ENCODE measurements at places on chromosomes 2 and 18. TPM values are rescaled to one million over a fixed set of nuclear protein-coding genes. Genes with fewer than 3 reads are reported as not detected.

- H3K4me3 ChIP-seq, result no peak overlapping the region
- no peaks in the 10 kb centered on the region for H3K27me3 ChIP-seq
- no peaks in the 10 kb centered on the region for H3K36me3 ChIP-seq
- peaks cover 6% of the 10 kb centered on the region for H3K4me1 ChIP-seq
- no peak overlapping the region for H3K27ac ChIP-seq
Observed at GRCh38 chr2:222355860-222356259, 57.1 kb upstream of the PAX3 start.

DNA sequence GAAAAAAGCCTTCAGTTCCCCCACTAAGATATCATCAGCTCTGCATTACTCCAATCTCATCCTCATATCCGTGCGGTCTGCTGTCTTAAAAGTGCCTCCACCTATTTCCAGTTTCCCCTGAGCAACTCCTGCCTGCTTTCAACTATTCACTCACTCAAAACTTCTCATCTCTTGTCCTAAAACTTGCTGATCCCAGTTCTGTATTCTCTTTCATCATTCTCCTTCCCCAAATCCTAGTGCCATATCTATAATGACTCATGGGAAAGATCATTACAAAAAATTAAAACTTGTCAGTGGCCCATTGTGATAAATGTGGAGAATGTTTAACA lies 20.0 kb downstream of the ACVR1 start:
- H3K4me3 ChIP-seq, result no peak overlapping the region
- H3K27me3 ChIP-seq, result no peaks in the 10 kb centered on the region
- H3K27ac ChIP-seq, result no peak overlapping the region
- DNase-seq, result no peak

DNA sequence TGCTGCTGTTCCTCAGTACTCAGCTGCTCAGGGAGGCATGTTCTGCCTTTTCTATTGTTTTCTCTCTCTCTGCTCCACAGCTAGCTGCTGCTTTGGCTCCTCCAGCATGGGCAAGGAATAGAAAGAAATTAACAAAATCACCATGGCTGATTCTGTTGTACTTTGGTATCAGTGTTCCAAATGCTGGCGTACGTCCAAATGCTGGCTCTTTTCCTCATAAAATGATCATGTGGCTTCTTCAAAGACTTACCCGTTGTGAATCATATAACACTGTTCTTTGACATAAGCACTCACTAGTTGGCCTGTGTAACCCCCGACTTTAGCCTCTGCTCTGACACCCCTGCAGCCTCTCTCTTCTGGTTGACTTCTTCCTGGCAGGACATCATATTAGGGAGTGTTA lies 547.6 kb downstream of the CPS1 start:
- H3K27me3 ChIP-seq, result no peaks in the 10 kb centered on the region
- no peak overlapping the region for H3K4me3 ChIP-seq
- H3K4me1 ChIP-seq, result no peaks in the 10 kb centered on the region
- H3K36me3 ChIP-seq, result no peaks in the 10 kb centered on the region
- DNase-seq, result no peak
- no peak overlapping the region for H3K27ac ChIP-seq

GRCh38 chr2:36438449-36438977 lies 82.9 kb downstream of the CRIM1 start:
- no peak for DNase-seq
- H3K27ac ChIP-seq, result no peak overlapping the region
- no peak overlapping the region for H3K4me3 ChIP-seq

- H3K27me3 ChIP-seq, result no peaks in the 10 kb centered on the region
- peaks cover 2% of the 10 kb centered on the region for H3K36me3 ChIP-seq
- H3K4me3 ChIP-seq, result no peak overlapping the region
- peaks cover 5% of the 10 kb centered on the region for H3K4me1 ChIP-seq
Observed at GRCh38 chr2:228131833-228132232, 49.7 kb downstream of the SPHKAP start.

- no peaks in the 10 kb centered on the region for H3K36me3 ChIP-seq
- H3K27ac ChIP-seq, result no peak overlapping the region
- peaks cover 5% of the 10 kb centered on the region for H3K4me1 ChIP-seq
Observed at GRCh38 chr2:23491591-23492336, 106.8 kb downstream of the KLHL29 start.

DNA sequence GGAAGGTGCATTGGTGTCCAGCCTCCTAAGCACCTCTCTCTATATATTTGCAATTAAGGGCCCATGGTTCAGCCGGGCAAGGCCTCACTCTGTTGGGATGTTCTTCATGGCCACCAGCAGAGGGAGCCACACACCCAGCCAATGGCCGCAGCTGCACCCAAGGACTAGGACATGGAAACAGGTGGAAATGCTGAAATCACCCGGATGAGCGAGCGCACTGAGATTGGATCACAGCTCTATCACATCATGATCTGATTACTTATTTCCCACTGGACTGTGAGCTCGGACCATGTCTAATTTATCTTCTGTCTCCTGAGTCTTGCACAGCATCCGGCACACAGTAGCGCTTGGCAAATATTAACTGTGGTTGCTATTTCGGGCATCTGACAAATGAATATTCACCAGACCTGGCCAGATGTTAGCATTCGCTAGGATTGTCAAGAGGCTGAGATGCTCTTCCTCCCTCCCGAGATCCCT lies 31.2 kb downstream of the KIF3C start:
- no peaks in the 10 kb centered on the region for H3K27me3 ChIP-seq
- peak overlapping the region; percentile 52 for H3K4me3 ChIP-seq
- peaks cover 16% of the 10 kb centered on the region for H3K4me1 ChIP-seq
- no peaks in the 10 kb centered on the region for H3K36me3 ChIP-seq

Gene HAT1
- 31.0 TPM for total RNA-seq

Gene NT5DC4
- total RNA-seq, result not detected

Measured in left ventricle myocardium inferior (tissue), 1 donor.